ENCODE measurements at places on chromosomes 16 and 17.
A peak's percentile ranks its signal among the peaks of the same experiment; 100 is the strongest.

- peak; percentile 78 for DNase-seq
Observed at GRCh38 chr17:48131216-48131824, 23.8 kb downstream of the SNX11 start.

DNA sequence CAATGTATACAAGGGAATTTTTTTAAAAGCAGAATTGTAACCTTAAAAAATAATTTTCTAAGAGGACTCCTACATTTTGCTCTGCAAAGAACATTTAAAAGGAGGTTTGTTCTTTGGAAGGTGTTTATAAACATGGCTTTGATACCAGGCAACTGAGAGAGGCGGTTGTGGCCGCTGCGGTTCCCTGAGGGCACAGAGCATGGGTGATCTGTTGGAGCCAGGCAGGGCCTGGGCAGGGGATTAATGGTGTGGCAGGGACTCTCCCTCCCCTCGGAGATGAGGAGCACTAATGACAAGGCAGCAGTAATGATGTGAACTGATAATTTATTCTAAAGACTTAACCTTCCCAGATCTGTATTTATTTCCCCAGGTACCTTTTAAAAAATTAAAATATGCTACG is 65.4 kb downstream of the WWP2 start:
- DNase-seq = no peak

DNA sequence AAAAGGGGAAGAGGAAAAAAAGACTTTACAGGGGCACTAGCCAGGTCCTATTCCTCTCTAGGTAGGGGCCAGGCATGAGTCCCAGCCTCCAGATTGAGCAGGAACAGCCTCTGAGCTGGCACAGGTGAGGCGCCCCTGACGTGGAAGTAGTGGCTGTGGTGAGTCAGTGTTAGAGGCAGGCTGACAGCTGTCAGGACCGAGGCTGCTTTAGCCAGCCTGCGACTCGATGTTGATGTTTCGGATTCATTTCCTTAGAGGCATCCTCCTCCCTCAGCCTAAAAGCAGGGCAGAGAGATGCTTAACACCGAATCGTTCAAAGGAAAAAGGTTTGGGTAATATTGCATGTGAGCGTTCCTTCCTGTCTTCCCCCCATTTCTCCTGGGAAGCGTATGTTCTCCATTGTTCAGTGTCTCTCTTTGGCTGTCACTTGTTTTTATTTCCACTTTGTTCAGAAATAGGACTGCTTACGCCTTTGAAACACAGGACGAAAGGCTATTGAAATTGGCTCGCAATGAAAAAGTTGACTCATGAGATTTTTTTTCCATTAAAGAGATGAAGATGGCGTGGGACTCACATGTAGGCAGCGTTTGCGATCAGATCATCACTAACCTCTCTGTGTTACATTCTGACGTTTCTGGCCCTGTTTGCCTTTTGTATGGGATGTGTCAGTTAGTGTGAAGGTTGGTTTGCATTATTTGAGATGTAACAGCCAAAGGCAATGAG is 1.3 kb downstream of the KIAA0513 start:
- no peak for DNase-seq

DNA sequence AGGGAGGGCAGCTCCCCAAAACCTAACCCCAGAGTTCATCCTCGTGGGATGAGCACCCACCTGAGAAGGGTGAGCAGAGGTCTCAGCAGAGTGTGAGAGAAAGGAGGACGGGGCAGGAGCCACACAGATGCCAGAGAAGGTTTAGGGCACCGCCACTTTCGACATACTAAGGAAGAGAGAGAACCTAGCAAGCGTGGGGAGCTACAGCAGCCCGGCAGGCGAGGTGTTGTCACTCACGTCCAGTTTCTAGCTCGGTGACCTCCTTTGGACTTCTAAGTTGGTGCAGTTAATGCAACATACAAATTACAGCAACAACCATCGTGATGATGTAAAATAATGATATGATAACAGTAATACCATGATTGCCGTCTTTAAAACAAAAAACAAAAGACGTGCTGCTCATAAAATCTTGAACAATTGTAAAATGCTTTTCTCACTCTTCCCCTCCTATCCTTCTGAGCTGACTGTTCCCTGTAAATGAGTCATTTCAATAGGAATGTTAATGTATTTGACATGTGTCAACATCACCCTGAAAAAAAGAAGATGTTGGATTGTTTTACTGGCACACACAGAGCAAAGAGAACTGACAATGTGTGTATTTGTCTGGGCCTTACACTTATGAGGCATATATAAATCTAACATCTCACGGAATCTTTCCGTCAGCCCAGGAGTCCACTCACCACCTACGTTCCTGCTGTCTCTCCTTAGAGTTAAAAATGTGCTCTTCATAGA is 158.2 kb upstream of the MAF start:
- no peak for DNase-seq

GRCh38 chr16:75938818-75939217 is 212.5 kb upstream of the CPHXL start:
- no peak for DNase-seq

DNA sequence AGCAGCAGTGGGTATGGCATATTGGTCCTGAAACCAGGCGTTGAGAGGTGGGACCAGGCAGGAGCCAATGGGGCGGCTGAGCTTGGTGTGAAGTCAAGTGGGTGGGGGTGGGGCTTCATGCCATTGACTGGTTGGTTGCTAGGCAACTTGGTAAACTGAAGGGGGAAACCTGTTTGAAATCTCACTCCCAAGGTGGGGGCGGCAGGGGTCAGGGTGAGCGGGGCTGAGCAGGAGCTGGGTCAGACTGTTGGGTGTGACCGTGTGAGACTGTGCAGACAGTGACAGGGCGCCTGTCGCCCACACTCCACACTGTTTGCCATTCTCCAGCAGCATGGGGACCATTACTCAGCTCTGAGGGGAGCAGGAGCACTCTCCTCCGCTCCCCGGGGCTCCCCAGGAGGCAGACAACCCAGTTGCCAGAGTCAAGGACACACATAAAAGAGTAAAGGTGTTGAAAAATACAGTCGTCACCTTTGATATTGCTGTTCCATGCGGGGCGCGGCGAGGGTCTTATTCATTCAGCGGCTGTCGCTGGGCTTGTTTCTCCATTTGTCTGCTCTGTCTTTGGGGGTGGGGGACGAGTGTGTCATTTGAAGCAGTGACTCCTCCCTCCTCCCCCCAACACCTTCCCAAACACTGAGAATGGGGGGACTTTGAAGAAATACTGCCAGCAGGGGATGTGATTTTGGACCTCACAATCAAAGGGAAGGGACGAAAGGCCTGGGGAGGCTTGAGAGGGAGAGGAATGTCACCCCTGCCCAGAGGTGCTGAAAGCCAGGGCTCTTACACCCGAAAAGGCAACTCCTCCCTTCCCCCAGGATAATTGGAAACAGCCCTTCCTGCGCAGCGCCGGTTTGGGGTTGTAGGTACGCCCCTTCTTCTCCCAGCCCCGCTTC is 1.2 kb upstream of the EFNB3 start:
- peak; percentile 67 for DNase-seq

GRCh38 chr17:44122816-44123355 is 555 bp downstream of the HDAC5 start:
- DNase-seq = no peak

Measured in NT2/D1 (cell line).